Type B pancreatic cell (in vitro differentiated cells): ENCODE measurements at places on chromosomes 5 and 9. TPM values are rescaled to one million over a fixed set of nuclear protein-coding genes. Genes with fewer than 3 reads are reported as not detected.

Gene BNC2
- total RNA-seq: 7.6 and 80.9 TPM in 2 replicates

Gene BTNL8
- 0.87 and 2.0 TPM in 2 replicates for total RNA-seq

Gene SCGB3A1
- total RNA-seq: not detected in 2 replicates

Gene POU5F2
- 0.29 and 0.51 TPM in 2 replicates for total RNA-seq

Gene PCDHA5
- total RNA-seq: 0.97 and 2.1 TPM in 2 replicates

Gene MTAP
- total RNA-seq: 73.4 and 77.4 TPM in 2 replicates

Gene PDCD1LG2
- total RNA-seq: not detected in 2 replicates

DNA sequence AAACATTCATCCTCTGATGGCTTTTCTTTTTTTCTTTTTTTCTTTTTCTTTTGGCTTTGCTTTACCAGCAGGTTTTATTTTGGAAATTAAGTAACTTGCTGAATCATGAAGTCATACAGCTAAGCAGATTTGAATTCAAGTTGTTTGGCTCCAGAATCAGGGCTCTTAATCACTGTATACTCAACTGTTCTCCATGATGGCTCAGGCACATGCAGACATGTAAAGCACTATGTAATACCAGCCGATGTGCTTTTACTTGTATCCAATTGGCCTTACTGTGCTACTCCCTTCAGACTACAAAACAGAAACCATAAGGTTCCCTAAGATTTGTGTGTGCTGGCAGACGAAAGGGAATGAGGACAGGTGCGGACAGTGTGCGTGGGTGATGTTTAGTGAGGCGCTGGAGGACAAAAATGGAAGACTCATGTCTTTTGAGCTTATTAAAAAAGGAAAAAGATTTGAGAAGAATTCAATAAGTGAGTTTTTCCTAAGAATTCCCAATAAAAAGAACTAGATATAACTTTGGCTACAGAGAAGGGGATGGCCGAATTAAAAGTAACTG, 44.7 kb upstream of the OTP start:
- no peaks in the 10 kb centered on the region for H3K4me1 ChIP-seq
- no peak overlapping the region for H3K4me3 ChIP-seq
- H3K27ac ChIP-seq: no peak overlapping the region
- no peaks in the 10 kb centered on the region for H3K27me3 ChIP-seq

- no peaks in the 10 kb centered on the region for H3K27me3 ChIP-seq
- H3K27ac ChIP-seq: no peak overlapping the region
- DNase-seq: no peak
- peaks cover 8% of the 10 kb centered on the region for H3K4me1 ChIP-seq
- no peaks in the 10 kb centered on the region for H3K36me3 ChIP-seq
Observed at GRCh38 chr5:167128581-167128980, 1162.9 kb upstream of the WWC1 start.

DNA sequence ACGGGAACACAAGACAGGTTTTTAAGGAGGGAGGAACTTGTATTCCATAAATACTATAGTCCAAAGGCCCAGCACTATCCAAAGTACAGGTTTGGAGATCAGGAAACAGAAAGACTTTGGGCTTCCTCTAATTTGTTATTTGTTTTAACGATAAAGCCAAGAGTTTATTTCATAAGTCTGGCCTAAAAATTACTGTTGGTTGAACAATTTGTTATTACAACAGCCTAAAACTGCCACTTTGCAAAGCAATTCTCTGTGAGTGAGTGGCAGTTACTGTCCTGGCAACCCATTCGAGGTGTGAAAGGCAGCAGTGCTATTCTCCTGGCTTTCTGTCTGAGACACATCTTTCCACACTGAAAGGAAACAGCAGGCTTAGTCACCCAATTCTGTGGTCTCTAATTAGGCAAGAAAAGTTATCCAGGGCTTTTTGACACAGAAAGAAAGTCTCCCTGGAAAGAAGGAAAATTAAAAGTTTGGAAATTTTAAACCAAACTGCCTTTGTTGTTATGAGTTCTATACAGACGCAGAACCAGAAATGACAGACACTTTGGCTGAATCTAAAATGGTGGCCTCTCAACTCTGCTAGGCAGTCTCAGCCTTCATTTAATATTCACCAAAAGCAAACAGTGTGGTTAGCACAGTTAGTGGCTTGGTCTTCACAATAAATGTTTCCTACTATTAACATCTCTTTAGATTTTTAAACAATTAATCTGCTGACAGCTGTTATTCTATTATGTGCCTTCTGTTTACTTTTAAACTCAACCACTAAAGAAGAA, 33.9 kb downstream of the PSMB7 start:
- DNase-seq: no peak
- no peak overlapping the region for H3K27ac ChIP-seq
- H3K4me1 ChIP-seq: peaks cover 2% of the 10 kb centered on the region
- H3K27me3 ChIP-seq: no peaks in the 10 kb centered on the region
- peaks cover 33% of the 10 kb centered on the region for H3K36me3 ChIP-seq

GRCh38 chr9:2846115-2846514, 2.2 kb upstream of the PUM3 start:
- H3K27me3 ChIP-seq: no peaks in the 10 kb centered on the region
- H3K4me1 ChIP-seq: peaks cover 9% of the 10 kb centered on the region
- no peaks in the 10 kb centered on the region for H3K36me3 ChIP-seq

- H3K27me3 ChIP-seq: no peaks in the 10 kb centered on the region
- H3K4me3 ChIP-seq: no peak overlapping the region
- peaks cover 39% of the 10 kb centered on the region for H3K4me1 ChIP-seq
- no peak for DNase-seq
- H3K36me3 ChIP-seq: peaks cover 15% of the 10 kb centered on the region
Observed at GRCh38 chr5:78605611-78606010, 43.0 kb downstream of the LHFPL2 start.

GRCh38 chr9:17856995-17857394, 278.1 kb downstream of the SH3GL2 start:
- no peak for DNase-seq
- H3K27ac ChIP-seq: no peak overlapping the region
- H3K4me3 ChIP-seq: no peak overlapping the region
- peaks cover 14% of the 10 kb centered on the region for H3K4me1 ChIP-seq
- H3K36me3 ChIP-seq: no peaks in the 10 kb centered on the region

- H3K4me3 ChIP-seq: no peak overlapping the region
- peaks cover 42% of the 10 kb centered on the region for H3K4me1 ChIP-seq
- H3K27ac ChIP-seq: peak overlapping the region; percentile 34
- no peaks in the 10 kb centered on the region for H3K36me3 ChIP-seq
- H3K27me3 ChIP-seq: no peaks in the 10 kb centered on the region
Observed at GRCh38 chr9:129322641-129323375, 144.7 kb upstream of the IER5L start.

DNA sequence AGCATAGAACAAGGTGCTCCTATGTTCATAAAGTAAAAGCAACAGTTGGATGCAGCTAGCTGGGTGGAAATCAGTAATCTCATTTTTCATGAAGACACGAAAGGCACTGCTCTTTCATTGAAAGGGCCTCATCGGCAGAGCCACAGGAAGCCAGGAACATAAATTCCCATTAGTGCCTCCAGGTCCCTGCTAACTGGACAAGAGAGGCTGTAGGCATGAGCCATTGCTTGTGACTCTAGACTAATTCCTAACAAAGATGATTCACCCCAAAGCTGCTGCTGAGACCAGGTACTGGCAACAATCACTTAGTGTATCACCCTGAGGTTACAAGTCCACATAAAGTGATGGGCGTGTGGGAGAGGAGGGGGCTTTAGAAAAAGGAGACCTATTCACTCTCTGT, 141.8 kb downstream of the BRINP1 start:
- H3K27ac ChIP-seq: no peak overlapping the region
- H3K36me3 ChIP-seq: no peaks in the 10 kb centered on the region
- no peaks in the 10 kb centered on the region for H3K27me3 ChIP-seq
- DNase-seq: no peak
- no peak overlapping the region for H3K4me3 ChIP-seq
- H3K4me1 ChIP-seq: no peaks in the 10 kb centered on the region

DNA sequence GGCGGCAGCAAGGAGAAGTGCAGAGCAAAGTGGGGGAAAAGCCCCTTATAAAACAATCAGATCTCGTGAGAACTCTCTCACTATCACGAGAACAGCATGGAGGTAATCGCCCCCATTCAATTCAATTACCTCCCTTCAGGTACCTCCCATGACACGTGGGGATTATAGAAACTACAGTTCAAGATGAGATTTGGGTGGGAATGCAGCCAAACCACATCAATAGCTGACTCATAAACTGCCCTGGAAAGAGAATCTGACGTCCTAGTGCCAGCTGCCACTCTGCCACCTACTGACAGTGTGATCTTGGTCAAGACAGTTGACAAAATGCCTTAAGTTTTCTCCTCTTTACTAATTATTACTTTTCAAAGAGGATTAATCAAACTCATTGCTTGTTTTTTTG, 128.3 kb downstream of the GPBP1 start:
- no peaks in the 10 kb centered on the region for H3K27me3 ChIP-seq
- H3K27ac ChIP-seq: no peak overlapping the region
- H3K4me3 ChIP-seq: no peak overlapping the region
- DNase-seq: no peak
- H3K4me1 ChIP-seq: peaks cover 30% of the 10 kb centered on the region

DNA sequence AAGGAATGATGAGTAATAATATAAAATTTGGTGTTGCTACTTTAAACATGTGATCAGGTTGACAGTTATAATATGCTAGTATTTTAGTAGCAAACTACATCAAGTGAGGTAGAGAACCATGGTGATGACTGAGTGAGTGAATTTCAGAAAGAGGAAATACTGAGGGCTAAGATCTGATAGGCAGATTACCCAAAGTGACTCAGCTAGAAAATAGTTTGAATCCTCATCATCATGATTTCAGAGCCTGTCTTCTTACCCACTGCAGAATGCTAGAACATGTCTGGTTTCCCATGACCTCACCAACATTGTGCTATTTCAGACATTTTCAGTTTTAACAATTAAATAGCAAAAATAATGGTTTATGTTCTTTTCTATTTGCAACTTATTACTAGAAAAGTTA, 602.1 kb downstream of the TAF11L14 start:
- no peak for DNase-seq
- H3K36me3 ChIP-seq: no peaks in the 10 kb centered on the region
- H3K27ac ChIP-seq: no peak overlapping the region
- H3K27me3 ChIP-seq: no peaks in the 10 kb centered on the region
- no peak overlapping the region for H3K4me3 ChIP-seq

GRCh38 chr5:135973323-135974020, 18.7 kb upstream of the LECT2 start:
- DNase-seq: no peak
- H3K27me3 ChIP-seq: peaks cover 44% of the 10 kb centered on the region
- peaks cover 15% of the 10 kb centered on the region for H3K4me1 ChIP-seq
- H3K36me3 ChIP-seq: no peaks in the 10 kb centered on the region
- no peak overlapping the region for H3K27ac ChIP-seq

DNA sequence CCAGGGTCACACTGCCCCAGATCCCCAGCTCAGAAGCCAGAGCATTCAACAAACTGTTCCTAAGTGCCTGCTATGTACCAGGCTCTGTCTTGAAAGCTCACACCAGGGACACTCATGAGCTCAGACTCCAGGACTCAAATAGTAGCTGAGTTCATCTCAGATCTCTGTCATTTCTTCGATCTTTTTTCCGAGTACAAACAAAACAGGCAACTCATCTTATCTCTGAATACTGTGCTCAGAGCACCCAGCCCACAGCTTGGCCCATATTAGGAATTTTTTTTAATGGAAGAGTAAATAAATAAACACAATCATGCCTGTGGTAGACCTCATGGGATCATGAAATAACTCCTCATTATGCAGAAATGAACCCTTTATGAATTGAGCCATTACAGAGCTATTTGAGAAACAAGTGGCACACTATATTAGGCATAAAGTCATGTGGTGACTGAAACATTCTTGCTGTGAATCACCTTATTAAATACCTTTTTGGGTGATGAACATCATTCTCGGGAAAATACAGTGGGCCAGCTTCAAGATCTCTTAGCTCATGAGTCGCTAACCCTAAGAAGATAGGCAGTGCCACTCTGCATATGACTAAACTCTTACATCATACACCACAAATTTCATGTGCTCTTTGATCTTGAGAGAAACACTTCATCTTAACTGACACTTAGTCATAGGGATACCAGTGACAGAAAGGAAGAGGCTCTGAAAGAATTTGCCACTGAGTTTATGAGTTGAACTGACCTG, 9.9 kb downstream of the SH3RF2 start:
- no peak for DNase-seq
- H3K27me3 ChIP-seq: no peaks in the 10 kb centered on the region
- H3K36me3 ChIP-seq: peaks cover 4% of the 10 kb centered on the region
- H3K27ac ChIP-seq: peak overlapping the region; percentile 43

GRCh38 chr5:433836-434235, 9.1 kb upstream of the EXOC3 start:
- DNase-seq: peak; percentile 64
- peaks cover 17% of the 10 kb centered on the region for H3K4me1 ChIP-seq
- no peak overlapping the region for H3K4me3 ChIP-seq
- no peak overlapping the region for H3K27ac ChIP-seq
- H3K27me3 ChIP-seq: no peaks in the 10 kb centered on the region
- H3K36me3 ChIP-seq: peaks cover 4% of the 10 kb centered on the region

GRCh38 chr9:29750062-29750461, 2176.8 kb upstream of the C9orf72 start:
- H3K36me3 ChIP-seq: no peaks in the 10 kb centered on the region
- peaks cover 6% of the 10 kb centered on the region for H3K27me3 ChIP-seq
- peaks cover 4% of the 10 kb centered on the region for H3K4me1 ChIP-seq

DNA sequence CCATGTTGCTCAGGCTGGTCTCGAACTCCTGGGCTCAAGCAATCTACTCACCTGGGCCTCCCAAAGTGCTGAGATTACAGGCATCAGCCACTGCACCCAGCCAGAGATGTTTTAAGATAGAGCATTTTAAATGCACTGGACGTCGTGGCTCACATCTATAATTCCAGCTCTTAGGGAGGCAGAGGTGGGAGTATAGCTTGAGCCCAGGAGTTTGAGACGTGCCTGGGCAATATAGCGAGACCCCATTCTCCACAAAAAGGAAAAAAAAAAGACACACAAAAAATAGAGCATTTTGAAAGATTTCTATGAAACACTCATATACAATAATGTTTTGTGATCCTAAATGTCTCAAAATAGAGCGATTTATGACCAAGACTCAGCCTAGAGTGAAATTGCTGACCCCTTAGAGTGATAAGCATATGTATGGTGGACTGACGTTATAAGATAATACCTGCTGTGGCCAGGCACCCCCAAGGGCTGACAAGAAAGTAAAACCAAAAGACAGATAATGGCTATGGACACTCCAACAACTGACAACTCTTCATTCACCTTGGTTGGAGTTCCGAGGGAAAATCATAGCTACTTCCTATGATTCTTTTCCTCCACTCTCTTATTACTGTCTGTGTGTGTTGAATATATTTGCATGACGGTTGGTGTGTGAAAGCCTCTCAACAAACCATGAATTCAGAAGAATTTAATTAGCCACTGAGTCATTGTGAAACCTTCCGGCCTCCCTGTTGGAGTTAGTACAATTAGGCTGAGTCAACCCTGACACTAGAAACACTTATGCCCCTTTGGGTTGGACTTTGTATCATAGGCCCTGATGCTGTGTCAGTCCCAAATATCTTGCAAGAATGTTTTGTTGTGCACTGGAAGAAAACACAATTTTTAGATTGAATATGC, 526.5 kb upstream of the NUDT12 start:
- no peaks in the 10 kb centered on the region for H3K4me1 ChIP-seq
- no peaks in the 10 kb centered on the region for H3K36me3 ChIP-seq
- H3K4me3 ChIP-seq: no peak overlapping the region

- H3K36me3 ChIP-seq: no peaks in the 10 kb centered on the region
- peak overlapping the region; percentile 93 for H3K4me3 ChIP-seq
- peak; percentile 80 for DNase-seq
- H3K27ac ChIP-seq: peak overlapping the region; percentile 88
- H3K27me3 ChIP-seq: no peaks in the 10 kb centered on the region
Observed at GRCh38 chr9:95316794-95317118, 753 bp downstream of the FANCC start.
